ENCODE measurements at places on chromosomes 11 and 22.

- no peak for DNase-seq
Observed at GRCh38 chr11:17719028-17719937, at the start of gene MYOD1. Gene MYOD1 (plus strand): TSS chr11:17719571. CDS start chr11:17719783, 212 bp downstream.

GRCh38 chr22:17788528-17789378 is 14.5 kb upstream of the BID start:
- no peak for DNase-seq

- peak; percentile 48 for DNase-seq
Observed at GRCh38 chr11:130246738-130247137, 68.0 kb downstream of the ZBTB44 start.

- DNase-seq: no peak
Observed at GRCh38 chr11:134759855-134760254, 347.8 kb upstream of the B3GAT1 start.

DNA sequence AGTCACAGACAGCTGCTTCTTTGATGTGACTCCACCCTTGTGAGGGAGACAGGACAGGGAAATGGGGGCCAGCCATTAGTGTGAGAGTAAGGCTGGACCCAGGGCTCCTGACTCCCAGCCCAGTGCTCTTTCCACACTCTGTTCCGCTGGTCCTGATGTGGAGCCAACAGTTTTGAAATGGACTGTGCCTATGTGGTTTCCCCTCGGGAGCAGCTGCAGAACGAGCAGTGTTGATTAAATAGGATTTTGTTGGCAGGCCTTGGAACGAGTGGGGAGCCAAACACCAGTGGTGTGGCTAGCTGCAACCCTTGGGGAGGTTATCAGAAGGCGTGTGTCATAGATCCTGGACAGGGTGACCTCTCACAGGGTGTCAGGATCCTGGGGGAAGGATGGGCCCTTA is 66.5 kb upstream of the AMPD3 start:
- DNase-seq: no peak

DNA sequence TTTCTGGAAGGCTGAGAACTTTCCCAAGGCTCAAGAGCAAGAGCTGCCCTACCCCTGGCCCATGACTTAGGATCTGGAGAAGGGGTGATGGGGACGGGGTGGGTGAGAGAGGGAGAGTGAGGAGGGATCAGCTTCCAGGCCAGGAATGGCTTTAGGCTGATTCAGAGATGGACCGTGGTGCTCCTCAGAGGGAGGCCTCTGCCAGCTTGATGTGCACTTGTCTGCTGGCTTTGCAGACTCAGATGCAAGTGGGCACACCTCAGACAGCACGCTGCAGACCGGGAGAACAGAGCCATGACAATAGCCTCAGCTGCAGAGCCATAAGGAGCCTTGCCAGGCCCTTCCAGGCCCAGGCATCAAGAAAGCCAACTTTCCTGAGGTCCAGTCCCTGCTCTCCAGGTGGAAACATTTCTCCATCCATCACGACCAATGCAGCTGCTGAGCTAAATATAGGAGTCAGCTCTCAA is 41.3 kb downstream of the ALX4 start:
- no peak for DNase-seq

DNA sequence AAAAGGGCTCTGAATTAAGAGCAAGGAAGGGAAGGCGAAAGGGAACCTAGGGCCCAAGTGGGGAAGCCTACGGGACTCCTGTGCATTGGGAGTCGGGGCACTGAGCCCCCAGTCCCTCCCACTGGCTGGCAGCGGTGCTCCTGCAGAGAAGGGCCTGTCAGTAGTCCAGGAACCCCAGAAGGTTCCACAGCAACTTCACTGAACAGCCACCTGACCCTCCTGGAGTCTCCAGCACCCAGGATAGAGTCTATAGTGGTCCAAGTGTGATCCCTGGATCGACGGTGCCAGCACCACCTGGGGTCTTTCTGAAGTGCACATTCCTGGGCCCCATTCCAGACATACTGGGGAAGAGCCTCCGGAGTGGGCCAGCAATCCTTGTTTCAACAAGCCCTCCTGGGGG is 100.0 kb upstream of the B3GAT1 start:
- DNase-seq: no peak

- peak; percentile 89 for DNase-seq
Observed at GRCh38 chr11:65291613-65292012, 23.1 kb upstream of the CDC42EP2 start.

DNA sequence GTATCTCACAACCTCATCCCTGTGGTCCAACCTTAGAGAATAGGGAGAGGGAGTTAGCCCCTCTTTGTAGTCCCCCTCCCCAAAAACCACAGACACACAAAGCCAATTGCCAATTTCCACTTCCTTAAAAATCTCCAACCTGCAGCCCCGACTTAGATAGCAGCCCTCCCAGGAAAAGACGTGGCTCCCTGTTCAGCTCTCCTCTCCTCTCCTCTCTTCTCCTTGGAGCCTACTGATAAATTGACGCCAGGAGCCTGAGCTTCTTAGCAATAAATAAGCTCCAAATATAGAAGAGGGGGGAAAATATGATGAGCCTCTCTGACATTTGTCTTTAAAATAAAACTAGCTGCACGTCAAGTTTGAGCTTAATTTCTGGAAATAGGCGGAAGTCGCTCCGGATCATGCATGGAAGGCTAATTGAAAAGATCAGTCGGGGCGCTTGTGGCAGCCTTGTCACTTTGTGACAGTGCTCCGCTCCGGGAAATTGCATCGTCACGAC is 7.3 kb downstream of the PAX6 start:
- DNase-seq: no peak

GRCh38 chr22:41899110-41899509 is 15.8 kb downstream of the SHISA8 start:
- no peak for DNase-seq

GRCh38 chr11:12941671-12942070 is 67.4 kb upstream of the RASSF10 start:
- no peak for DNase-seq

- DNase-seq: no peak
Observed at GRCh38 chr22:35306350-35306967, 6.8 kb downstream of the TOM1 start.

DNA sequence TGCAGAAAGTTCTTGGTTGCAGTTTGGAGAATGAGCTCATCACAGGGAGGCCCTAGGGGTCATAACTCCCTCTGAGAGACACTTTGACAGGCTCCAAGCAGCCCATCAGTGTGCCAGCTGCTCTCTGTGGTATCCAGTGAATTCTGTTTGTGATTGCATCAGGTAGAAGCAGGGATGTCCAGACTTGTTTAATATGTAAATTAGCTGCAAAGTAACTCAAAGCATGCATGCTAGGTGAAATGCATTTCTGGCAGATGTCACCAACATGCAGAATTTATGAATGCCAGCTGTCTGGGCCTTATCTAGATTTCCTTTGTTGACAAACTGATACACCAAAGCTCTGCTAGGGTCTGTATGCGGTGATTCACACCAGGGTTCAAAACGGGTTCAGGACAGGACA is 123.6 kb upstream of the MTNR1B start:
- no peak for DNase-seq

DNA sequence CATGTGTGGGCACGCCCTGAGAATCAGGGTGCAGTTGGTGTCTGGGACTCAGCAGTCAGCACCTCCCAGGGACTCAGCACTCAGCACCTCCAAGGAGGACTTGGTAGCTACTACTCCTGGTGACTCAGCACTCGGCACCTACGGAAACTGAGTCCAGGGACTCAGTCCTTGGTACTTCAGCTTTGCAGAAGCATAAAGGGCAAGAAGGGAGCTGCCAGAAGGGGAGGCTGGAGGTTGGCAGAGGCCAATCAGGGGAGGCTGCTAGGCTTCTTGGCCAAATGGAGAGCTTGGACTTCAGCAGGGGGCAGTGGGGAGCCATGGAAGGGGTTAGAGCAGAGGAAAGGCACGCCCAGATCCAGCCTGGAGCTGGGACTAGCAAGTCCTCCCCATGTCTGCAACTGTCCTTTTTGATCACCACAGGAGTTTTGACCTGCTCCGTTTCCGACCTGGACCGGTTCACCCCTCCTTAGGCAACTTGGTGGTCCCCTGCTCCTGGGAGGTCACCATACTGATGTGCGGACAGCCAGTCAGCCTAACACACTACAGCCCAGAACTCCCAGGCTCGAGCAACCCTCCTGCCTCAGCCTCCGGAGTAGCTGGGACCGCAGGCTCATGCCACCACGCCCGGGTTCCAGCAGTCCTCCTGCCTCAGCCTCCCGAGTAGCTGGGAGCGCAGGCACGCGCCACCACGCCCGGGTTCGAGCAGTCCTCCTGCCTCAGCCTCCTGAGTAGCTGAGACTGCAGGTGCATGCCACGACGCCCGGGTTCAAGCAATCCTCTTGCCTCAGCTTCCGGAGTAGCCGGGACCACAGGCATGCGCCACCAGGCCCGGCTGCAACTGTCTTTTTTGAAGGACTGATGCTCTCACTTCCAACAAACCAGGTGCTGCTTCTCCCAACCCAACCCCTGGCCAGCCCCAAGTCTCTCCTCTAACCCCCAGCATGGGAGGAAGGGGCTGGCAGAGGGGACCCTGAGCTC is 1.5 kb downstream of the ANO9 start:
- no peak for DNase-seq

GRCh38 chr11:62012451-62012831 is 45.0 kb upstream of the FTH1 start:
- DNase-seq: peak; percentile 80

DNA sequence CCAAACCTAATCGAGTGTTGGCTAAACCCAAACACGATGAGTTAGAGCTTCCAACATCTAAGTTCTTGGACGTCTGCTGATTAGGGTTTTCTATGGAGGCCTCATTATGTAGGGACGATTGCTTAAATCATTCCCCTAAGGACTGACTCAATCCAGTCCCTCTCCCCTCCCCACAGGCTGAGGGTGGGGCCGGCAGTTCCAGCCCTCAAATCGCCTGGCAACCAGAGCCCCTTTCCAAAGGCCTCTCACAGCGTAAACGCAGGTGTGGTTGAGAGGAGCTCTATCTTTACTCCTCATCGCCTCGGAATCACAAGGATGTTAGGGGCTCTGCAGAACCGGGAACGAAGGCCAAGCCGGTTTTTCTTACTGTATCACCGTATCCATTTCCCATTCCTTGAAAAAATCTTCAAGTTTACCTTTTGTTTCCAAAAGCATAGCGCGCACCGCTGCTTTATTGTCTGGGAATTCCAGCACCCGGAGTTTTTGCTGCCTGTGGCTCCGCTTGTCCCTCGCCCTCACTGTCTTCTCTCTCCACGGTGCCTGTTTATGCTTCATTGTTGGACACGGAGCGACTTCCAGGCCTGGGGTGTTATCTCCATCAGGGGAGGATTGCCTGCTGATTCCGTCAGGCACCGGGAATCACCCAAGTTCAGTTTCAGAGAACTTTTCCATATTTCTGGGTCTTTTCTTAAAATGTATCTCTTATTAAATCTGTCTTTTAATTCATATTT is 13.8 kb upstream of the IFITM3 start:
- DNase-seq: peak; percentile 83

All from amniotic epithelial cell (primary cell).